Activated T-helper 1 cell treated with Interleukin-2 at 50 U/mL for 16 hours (primary cell): ENCODE measurements at places on chromosomes 13 and 19.

DNA sequence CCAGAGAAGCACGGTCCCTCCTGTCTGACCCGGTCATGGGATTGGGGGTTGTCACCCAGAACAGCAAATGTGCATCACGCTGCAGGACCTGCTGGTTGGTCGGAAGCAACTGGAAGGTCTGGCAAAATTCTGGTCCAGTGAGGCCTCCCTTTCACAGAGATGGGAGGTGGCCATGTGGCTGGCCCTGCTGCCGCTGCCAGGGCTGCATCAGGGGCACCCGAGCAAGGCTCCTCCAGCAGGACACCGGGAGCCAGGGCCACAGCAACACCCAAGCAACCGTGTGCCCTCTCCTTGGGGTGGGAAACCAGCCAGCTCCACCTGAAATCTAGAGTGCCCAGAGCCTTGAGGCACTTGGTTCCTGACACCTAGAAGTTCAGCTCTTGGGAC lies 11.5 kb upstream of the GAS6 start:
- DNase-seq: no peak

DNA sequence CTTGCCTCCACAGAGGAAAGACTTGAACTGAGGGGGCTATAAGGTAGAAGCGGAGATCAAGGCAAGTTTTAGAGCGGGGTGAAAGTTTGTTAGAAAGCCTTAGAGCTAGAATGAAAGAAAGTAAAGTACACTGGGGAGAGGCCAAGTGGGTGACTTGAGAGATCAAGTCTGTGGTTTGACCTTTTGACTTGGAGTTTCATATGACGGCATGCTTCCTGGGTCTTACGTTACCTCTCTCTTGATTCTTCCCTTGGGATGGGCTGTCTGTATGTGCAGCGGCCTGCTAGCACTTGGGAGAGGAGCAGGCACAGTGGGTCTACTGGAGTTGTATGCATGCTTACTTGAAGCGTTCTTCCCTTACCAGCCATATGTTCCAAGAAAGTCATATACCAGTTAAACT lies 1768.5 kb downstream of the PCDH9 start:
- no peak for DNase-seq

- DNase-seq: no peak
Measured at GRCh38 chr13:97753942-97754670, 199.4 kb upstream of the IPO5 start.

GRCh38 chr13:109381546-109382180 lies 404.7 kb downstream of the IRS2 start:
- DNase-seq: no peak

DNA sequence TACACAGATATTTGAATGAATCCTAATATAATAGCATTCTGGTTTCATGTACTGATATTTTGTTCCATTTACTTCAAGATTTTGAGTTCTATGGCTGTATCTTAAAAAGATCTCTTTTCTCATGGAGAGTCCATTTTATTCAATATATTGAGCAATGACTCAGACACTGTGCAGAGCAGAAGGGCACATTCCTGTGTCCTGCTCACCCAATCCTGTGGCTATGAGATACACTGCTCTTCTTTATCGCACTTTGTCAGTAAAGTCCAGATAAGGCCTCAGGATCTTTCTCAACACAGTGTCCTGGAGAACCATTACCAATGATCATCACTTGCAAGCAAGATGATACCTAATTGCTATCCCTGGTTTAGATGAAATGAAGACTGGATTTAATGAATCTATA lies 155.0 kb downstream of the CYSLTR2 start:
- no peak for DNase-seq

GRCh38 chr19:40778706-40779284 lies 748 bp downstream of the RAB4B start:
- DNase-seq: no peak

GRCh38 chr19:18494267-18494607 lies 27.6 kb downstream of the ELL start:
- no peak for DNase-seq

DNA sequence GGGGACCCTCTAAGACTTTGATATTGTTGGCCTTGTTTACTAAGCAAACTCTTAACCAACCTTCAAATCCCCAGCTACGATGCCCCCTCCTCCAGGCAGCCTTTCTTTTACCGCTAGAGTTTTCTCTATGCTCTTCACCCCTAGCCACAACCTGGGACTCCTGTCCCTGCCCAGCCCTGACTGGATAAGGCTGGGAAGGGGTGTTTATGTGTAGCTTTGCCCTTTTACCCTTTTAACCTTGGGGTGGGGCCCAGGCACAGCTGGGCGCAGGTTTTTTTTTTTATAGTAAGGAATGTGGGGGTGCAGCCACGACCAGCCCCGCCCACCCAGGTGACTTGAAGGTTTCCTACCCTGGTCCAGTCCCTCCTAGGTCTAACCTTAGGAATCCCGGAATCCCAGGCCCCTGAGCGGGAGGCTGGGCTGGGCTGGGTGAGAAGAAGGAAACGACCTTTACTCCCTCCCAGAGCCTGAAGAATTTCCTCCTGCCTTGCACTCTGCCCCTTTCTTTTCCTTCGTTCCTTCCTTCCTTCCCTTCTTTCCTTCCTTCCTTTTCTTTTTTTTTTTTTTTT lies 12.2 kb downstream of the TJP3 start:
- no peak for DNase-seq

GRCh38 chr13:110301606-110302553 lies 5.1 kb downstream of the COL4A1 start:
- DNase-seq: no peak

DNA sequence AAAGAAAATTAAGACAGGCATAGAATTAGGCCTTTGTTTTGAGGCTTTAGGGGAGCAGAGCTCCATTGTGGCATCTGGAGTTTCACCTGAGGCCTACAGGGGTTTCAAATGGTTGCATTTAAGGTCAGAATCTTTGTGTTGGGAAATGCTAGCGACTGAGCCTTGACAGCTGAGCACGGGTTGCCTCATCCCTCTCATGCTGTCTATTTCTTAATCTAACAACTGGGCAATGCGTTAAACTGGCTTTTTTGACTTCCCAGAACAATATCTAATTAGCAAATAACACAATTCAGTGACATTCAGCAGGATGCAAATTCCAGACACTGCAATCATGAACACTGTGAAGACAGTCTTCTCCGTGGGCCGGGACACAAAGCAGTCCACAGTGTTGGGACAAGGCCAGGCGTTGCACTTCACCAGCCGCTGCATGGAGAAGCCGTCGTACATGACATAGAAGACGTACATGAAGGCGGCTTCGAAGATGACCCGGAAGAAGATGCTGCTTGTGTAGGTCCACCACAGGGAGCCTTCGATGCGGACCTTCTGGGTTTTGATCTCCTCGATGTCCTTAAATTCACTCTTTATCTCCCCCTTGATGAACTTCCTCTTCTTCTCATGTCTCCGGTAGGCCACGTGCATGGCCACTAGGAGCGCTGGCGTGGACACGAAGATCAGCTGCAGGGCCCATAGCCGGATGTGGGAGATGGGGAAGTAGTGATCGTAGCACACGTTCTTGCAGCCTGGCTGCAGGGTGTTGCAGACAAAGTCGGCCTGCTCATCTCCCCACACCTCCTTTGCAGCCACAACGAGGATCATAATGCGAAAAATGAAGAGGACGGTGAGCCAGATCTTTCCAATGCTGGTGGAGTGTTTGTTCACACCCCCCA lies 3.8 kb downstream of the GJB2 start:
- DNase-seq: no peak

- DNase-seq: no peak
Measured at GRCh38 chr13:68944272-68944671, 1163.4 kb upstream of the ATXN8OS start.

GRCh38 chr13:99178636-99179035 lies 22.0 kb upstream of the UBAC2 start:
- DNase-seq: no peak

DNA sequence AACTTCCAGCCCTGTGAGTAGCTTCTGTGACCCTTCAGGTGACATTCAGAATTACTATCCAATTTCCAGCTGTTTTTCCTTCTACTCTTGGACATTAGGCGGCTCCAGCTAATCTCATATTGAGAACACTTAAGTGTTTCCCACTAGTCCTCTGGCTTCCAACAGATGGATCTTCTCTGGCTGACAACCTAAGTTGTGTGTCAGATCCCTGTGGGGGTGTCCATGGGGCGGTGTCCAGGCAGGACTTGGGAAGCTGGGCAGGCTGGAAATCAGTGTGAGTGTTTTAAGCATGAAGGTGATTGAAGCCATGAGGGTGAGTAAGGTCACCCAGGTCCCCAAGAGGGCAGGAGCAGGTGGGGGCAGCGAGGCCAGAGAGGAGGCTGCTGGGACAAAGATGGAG lies 10.1 kb downstream of the CNOT3 start:
- no peak for DNase-seq
